ENCODE measurements at places on chromosomes 3 and 15.
A peak's percentile ranks its signal among the peaks of the same experiment; 100 is the strongest.

- DNase-seq, result no peak
Measured at GRCh38 chr3:31180274-31180673, 285.8 kb upstream of the GADL1 start.

DNA sequence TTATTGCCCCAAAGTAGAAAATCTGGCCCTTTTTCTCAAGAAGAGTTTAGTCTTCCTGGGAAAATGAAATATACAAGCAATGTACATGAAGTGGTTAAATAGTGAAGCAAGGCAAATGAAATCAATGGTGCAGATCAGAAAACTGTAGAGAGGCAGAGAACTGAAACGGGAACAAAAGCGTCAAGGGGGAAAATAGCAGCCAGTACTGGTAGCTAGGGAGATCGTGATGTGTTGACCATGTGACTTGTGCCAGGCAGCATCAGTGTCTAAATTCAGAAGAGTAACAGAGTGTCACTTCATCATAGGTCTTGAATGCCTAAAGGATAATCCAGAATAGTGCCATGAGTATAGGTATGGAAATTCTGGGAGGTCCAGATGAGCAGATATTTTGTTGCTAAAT, 163.1 kb downstream of the CHL1 start:
- no peak for DNase-seq

- no peak for DNase-seq
Measured at GRCh38 chr3:4841776-4842440, 137.3 kb upstream of the BHLHE40 start.

- no peak for DNase-seq
Measured at GRCh38 chr3:88336894-88337293, 187.1 kb downstream of the C3orf38 start.

DNA sequence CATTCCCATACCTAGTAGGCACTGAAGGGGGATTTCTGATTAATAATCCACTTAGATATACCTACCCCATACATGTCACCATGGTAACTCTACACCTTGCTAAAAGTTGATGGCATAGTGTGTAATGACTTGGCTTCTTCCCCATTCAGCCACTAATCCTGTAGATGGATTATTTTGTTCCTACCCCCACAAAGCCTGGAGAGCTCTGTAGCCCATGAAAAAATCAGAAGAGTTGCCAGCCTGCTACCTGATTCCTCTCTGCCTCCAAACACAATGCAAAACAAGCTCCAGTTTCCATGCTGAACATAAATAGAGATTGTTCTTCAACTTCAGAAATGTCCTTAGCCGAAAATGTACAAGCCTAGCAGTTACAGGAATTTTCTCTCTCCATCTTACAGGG, 98.9 kb upstream of the PFN2 start:
- no peak for DNase-seq

DNA sequence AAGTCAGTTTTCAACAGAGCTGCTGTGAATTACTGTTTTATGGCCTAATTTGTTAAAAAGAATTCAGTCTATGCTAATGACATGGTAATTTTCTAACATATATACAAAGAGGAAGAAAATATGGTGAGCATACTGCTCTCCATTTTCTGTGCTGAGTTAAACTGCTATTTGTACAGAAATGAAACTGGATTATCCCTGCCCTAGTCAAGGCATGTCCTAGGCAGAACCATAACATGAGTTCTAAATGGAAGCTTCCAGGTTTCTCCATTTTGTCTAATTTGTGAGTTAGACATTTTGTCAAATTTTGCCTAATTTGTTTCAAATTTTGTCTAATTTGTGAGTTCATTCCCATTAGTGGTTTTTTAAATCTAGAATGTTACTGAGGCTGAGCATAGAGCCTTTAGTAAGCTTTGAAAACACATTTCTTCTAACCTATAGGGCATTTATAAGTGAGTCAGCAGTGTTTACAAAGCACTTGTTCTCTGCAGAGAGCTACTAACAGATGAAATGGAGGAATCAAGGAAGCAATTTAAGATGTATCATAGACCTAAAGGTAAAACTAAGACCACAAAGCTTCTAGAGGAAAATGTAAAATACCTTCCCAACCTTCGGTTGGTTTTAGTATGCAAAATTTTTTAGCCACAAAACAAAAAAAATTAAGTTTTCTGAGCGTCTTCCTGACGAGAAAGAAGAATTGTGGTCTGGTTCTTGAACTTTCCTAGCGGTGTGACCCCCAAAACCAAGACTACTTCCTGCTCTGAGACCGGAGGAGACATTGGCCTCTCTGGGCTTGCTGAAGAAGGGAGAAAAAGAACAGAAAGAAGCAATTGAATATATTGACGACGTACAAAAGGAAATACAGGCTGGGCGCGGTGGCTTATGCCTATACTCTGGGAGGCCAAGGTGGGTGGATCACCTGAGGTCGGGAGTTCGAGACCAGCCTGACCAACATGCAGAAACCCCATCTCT, 9.8 kb downstream of the P2RY14 start:
- no peak for DNase-seq

- no peak for DNase-seq
Measured at GRCh38 chr3:71406972-71407810, 176.3 kb downstream of the FOXP1 start.

DNA sequence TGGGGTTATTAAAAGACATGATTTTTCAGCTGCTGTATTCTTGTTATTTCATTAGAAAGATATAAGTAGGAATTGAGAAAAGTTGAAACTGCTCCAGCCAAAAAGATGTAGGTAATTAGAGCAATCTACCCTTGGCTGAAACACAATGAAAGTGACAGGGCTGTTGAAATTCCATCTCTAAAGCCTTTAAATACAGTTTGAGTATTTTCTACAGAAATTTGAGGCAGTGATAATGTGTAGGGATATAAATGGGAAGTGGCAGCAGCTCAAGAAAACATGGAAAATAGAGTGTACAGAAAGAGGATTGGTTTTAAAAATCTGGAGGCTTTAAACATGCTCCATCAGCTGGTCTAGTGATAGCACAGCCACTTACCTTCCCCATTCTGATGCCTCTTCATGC, 22.8 kb upstream of the UNC13C start:
- no peak for DNase-seq

DNA sequence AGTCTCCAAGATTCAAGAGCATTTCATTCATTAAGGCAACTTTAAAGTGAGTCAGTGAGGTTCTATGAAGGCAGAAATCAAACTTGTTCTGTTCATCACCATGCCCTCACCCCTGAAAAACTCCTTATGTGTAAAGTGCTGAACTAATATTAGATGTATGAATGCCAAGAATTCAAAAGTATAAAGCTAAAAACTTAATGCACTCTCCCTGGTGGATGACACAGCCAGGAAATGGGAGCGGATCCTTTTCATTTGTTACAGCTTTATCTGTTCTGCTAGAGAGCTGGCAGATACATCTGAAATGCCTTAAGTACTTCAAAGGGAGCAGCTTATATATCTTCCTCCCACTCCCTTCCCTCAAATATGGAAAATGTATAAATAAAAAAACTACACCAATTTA, 8.2 kb downstream of the TXNRD3 start:
- no peak for DNase-seq

DNA sequence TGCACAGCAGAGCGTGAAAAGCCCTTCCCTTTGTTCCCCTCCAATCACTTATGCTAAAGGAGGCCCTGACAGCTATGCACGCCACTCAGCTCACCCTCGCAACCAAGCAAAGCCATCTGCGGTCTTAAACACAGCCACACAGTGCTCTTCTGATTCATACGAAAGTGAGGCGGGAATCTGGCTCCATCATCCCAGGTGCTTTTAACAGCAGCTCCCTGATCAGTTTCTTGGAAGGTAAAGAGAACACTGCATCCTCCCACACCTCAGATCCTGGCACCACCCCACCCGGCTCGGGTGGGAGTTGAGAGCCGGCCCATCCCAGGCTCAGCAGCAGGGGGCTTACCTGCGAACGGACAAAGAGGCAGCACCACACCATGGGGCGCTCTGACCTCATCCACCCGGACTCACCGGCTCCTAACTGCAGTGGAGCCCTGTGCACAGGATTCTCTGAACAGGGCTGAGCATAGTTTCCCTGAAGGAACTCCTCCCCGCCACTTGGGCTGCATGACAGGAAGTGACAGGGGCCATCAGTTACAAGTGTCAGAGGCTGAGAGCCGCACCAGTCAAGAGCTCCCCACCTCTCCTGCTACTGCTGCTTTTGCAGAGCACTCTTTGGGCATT, 114.3 kb upstream of the ARHGEF3 start:
- peak; percentile 61 for DNase-seq
